Cerebellum (tissue), 4 donors: ENCODE measurements at places on chromosomes 1 and 21.

GRCh38 chr1:119332622-119333021 is 36.0 kb upstream of the HAO2 start:
- no peak for DNase-seq

DNA sequence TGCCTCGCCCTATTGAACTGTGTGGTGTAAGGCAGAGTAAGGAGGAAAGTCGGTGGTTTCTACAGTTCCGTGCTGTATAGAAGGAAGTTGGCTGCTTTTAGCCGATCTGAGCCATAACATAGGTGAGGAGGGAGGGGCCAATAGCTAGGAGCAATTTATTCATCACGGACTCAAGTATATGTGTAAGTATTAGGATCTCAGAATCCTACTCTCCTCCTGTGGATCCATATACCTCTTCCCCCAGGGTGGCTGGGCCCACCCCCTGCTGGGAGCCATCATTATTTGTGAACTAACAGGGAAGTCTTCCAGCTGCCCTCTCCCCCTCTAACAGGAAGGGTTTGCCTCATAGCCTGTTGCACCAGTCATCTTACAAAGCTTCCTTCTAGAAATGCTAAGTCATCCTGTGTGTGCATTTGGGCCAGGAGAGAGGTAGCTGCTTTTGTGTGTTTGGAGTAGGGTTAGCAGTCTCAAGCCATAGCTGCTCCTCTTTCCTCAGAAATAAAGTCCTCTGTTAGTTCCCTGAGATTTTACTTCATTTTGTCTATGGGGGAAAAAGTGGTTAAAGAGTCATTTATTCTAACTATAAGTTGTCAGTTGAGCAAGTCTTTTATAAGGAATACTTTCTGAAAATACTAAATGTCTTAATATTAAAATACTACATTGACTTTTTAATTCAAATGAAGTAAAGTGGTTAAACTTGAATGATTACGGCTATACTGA is 14.9 kb upstream of the CENPS start:
- no peak for DNase-seq

DNA sequence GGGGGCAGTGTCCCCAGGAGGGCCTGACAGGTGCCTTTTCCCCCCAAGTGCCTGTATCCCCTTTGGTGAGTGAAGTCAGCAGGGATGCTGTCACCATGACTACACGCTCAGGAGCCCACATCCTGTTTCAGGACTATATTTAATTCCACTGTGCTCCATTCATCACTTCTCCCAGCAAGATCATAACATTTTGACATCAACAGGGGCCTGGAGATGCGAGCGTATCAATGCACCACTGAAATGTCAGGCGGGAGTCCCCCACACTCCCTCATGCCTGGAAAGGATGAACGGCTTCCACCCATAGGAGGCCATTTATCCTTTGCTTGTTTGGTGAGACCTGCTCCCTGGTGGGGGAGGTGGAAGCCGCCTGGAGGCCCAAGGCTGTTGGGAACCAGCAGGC is 119.1 kb downstream of the PTPRU start:
- no peak for DNase-seq

- peak; percentile 15 for DNase-seq
These were observed 44.8 kb downstream of the BACH1 start for GRCh38 chr21:29343519-29343918.

- no peak for DNase-seq
These were observed 425.1 kb upstream of the ADAMTS5 start for GRCh38 chr21:27391990-27392389.

DNA sequence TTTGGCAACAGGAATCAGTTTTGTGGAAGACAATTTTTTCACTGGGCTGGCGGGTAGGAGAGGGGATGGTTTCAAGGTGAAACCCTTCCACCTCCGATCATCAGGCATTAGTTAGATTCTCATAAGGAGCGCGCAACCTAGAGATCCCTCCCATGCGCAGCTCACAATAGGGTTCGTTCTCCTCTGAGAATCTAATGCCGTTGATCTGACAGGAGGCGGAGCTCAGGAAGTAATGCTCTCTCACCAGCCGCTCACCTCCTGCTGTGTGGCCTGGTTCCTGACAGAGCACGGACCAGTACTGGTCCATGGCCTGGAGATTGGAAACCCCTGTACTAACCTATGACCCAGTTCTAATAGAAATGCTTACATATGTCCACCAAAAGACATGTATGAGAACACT is 96.6 kb upstream of the KIAA1614 start:
- no peak for DNase-seq

GRCh38 chr1:181779343-181779742 is 282.2 kb downstream of the ZNF648 start:
- no peak for DNase-seq

GRCh38 chr1:192224396-192224795 is 66.1 kb downstream of the RGS18 start:
- no peak for DNase-seq

DNA sequence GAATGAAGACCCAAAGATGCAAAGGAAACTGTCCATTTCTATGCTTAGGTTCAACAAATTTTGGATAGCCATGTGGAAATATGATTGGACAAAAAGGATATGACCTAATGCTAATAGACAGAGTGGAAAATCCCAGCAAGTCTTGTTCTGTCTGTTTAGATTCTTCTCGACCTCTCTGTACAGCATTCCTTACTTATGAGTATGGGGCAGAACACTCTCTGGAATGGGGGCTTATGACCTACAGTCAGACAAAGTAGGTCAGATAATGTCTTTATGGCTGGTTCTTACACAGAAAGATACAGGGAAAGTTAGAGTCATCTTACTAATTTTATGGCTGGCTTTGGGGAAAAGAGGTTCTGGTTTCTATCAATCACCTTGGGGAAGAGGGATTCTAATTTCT is 2.8 kb downstream of the GCSAML start:
- DNase-seq, result no peak

DNA sequence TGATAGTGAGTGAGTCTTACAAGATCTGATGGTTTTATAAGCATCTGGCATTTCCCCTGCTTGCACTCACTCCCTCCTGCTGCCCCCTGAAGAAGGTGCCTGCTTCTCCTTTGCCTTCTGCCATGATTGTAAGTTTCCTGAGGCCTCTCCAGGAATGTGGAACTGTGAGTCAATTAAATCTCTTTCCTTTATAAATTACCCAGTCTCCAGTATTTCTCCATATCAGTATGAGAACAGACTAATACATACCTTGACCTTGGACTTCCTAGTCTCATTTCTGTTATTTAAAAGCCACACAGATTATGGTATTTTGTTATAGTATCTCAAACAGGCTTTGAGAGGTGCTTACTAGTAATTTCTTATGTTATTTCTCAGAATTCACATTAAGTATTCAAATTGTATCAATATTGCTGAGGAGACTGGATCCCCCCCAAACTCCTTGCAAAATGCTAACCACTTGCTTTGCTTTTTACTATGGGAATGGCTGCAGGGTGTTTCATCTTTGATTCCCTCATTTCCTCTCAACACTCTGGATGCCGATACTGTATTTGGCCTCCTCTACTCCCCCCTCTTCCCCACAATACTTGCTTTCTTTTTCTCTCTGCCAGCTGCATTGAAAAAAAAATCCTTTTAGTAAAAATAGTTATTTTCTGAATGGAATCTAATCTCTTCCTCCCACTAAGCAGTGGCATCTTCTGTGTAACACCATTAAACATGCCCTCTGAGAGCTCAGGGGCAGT is 96.9 kb upstream of the WLS start:
- no peak for DNase-seq

- no peak for DNase-seq
These were observed 89.9 kb upstream of the KAZN start for GRCh38 chr1:14508613-14509012.

DNA sequence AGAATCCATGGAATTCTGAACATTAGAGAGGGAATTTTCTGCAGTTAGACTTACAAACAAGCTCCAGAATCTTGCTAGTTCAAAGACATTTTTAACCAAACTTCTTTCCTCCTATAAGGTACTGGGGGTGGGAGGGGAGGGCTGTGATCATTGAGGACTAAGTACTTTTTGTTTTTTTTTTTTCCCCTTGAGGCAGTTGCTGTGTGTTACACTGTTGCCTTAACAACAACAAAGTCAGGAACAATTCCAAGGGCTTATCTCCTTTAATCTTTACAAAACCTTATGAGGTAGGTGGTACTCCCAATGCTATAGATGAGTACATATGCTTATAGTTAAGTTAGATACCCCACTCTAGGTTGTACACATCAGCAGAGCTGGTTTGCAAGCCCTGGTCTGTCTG is 62.9 kb downstream of the PPP1R12B start:
- no peak for DNase-seq

DNA sequence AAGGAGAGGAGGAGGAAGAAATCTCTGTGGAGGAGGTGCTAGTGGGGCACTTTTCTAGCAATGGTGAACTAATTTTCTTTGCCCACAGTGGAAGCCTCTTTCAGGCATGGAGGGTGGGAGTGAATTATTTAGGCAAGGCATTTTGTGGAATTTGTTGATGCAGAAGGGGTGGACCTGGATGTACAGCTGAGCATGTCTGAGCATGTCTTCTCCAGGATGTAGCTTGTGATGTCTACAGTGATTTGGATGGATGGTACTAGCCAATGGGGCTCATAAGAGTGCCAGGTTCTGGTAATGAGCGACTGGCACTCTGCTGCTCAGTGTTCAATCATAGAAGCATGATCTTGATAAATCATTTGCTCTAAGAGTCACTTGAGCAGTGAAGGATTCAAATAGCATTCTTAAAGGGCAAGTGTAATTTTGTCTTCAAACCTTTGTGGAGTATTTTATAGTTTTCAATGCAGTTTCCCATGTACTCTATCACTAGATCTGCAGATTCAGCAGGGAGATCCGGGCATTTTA is 153.9 kb upstream of the LMO4 start:
- no peak for DNase-seq

DNA sequence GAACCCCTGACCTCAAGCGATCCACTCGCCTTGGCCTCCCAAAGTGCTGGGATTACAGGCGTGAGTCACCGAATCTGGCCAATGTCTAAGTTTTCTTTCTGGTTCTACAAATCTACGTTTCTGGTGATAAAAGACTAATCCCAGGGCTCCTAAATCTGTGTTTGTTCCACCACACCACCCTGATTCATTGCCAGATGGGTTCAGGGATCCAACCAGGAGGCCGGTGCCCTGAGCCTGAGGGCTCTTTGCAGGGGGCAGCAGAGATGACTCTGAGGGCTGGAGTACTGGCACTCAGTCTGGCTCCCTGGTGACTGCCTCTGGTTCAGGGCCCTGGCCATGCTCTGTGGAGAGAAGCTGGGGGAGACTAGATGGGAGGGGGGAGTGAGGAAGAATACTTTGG is 10.5 kb upstream of the OPRD1 start:
- DNase-seq, result no peak

GRCh38 chr1:189986516-189986915 is 491.1 kb downstream of the BRINP3 start:
- no peak for DNase-seq

GRCh38 chr1:247185667-247186066 is 13.8 kb upstream of the ZNF124 start:
- DNase-seq, result no peak

DNA sequence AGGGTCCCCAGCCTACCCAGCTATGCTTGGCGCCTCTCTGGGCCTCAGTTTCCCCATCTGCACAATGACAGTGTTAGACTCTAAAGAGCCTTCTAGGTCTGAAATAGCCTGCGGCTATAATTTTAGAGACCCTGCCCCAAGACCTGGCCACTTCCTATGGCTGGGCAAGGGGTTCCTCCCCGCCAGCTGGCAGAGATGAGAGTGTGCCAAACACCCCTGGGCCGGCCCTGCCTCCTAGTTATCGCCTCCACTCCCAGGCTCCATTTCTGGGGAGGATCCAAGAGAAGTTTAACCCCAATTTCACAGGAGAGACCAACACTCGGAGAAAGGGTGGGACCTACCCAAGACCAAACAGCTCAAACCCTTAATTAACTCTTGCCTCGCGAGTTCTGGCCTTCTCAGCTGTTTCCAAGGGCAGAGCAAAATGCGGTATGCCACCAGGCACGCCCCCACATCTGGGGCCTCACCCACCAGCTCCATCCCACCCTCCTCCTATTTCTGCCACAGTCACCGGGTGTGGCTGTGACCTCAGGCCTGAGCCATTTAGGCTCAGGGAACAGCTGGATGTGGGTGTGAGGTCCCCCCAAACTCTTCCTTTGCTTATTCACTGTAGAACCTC is 35.7 kb downstream of the TTC39A start:
- DNase-seq, result no peak

GRCh38 chr1:184424157-184424556 is 37.3 kb downstream of the C1orf21 start:
- no peak for DNase-seq

GRCh38 chr1:31591425-31592093 is 15.2 kb downstream of the TINAGL1 start:
- DNase-seq, result no peak

GRCh38 chr1:203202431-203203245 is 16.1 kb upstream of the CHI3L1 start:
- DNase-seq, result no peak

GRCh38 chr1:151504252-151504651 is 6.9 kb upstream of the CGN start:
- DNase-seq, result no peak

DNA sequence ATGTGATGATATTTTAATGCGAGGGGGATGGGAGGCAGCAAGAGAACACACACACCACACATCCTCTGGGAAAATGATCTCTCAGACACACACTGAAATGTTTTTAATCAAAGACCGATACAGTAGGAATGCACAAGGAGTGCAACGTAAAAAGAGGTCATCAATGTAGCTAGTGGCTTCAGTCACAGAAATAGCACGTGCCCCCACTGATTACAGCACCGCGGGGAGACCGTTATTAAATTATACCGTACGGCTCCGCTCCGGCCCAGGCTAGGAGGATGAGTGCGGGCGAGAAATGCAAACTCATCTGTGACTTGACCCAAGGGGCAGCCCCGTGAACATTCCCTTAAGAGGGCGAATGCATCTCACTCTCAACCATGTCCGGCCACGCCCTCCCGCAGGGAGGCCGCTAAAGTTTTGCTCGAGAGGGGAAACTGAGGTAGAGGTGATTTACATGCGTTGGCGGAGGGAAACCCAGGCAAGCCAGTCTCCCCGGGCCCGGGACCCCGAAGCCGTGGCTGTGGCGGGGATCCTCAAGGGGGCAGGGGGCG is 552 bp downstream of the UBR4 start:
- DNase-seq, result peak; percentile 20

GRCh38 chr1:147630447-147630846 is 39.9 kb downstream of the ACP6 start:
- DNase-seq, result no peak

DNA sequence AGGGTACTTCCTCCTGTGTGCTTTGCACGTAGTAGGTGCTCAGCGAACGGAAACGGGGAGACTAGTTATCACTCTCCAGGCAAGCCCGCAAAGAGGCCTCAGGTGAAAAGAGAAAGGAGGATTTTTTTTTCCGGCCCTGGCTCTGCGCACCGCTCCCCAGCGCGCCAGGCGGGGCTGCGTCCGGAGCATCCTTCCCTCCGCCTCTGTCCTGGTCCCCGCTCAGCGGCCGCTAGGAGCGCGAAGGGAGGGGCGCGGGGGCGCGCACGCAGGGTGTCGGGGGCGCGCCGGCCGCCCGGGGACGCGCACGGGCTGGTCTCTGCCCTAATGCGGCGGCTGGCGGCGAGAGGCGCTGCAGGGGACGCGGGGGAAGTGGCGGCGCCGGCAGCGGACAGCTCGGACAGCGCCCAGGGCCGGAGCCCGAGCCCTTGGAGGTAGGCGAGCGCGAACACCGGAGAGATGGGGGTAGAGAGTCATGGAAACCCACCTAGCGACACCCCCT is 42.3 kb upstream of the NFASC start:
- DNase-seq, result peak; percentile 95
